ENCODE measurements at places on chromosomes 6 and 20.

DNA sequence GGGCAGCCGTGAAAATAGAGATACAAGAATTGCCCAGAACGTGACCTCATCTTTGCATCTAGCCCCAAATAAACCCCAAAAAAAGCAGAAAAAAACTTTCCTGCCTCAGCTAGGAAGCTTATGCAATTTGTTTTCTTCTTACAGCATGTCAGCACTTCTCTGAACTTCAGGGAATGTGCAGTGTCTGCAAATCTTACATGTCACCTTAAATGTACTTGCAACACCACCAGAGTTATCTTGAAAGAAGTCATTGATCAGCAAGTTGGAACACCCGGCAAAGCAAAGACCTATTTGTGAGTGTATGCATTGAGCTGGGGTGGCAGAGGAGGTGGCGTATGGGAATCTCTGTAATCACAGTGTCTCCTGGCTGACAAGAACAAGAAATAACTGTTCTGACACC lies 123.4 kb downstream of the PKHD1 start:
- no peak for DNase-seq

- DNase-seq, result no peak
These were observed 154.0 kb downstream of the TSHZ2 start for GRCh38 chr20:53126185-53126584.

GRCh38 chr20:19026121-19026878 lies 186.1 kb upstream of the SLC24A3 start:
- DNase-seq, result no peak

DNA sequence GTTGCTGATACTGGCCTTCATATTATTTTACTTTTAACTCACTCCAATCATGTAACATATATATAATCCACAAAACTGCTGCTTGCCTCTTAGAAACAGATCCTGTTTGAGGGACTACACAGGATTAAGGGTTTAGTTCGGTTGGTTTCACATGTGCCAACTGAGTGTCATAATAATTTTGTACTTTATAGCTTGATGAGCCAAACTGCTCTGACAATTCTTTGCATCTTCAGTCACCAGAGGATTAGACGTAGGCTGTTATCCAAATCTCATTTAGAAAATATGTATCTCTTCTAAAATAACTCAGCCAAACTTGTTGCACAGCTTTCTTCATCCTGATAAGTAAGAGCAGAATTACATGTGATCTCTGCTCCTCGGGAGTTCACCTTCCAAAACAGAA lies 643.6 kb upstream of the PTCHD4 start:
- DNase-seq, result no peak

- no peak for DNase-seq
These were observed 3.4 kb downstream of the TREM2 start for GRCh38 chr6:41159415-41160082.

GRCh38 chr6:151677404-151677803 lies 130.1 kb upstream of the ESR1 start:
- no peak for DNase-seq

- DNase-seq, result no peak
These were observed 497.8 kb downstream of the PREX1 start for GRCh38 chr20:48329676-48330664.

DNA sequence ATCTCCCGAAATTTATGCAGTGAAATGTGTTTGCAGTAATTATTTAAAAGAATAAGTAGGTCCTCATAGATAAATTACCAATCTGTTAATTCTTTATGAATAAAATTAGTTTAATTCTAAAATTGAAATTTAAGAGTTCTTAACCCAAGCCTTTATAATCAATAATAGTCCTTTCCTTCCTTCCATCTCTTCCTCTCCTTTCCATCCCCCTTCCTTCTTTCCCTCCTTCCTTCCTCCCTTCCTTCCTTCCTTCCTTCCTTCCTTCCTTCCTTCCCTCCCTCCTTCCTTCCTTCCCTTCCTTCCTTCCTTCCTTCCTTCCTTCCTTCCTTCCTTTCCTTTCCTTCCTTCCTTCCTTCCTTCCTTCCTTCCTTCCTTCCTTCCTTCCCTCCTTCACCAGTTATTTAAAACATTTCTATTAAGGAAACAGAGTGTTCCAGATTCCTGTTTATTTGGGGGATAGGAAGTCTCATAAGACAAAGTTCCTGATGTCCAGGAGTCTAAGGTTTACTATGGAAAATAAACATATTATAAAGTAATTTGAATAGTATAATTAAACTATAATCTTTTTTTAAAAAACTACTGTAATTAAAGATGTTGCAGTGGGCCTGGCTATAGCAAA lies 285.3 kb upstream of the NOX3 start:
- no peak for DNase-seq

GRCh38 chr6:38077488-38078030 lies 258.0 kb downstream of the ZFAND3 start:
- DNase-seq, result no peak

DNA sequence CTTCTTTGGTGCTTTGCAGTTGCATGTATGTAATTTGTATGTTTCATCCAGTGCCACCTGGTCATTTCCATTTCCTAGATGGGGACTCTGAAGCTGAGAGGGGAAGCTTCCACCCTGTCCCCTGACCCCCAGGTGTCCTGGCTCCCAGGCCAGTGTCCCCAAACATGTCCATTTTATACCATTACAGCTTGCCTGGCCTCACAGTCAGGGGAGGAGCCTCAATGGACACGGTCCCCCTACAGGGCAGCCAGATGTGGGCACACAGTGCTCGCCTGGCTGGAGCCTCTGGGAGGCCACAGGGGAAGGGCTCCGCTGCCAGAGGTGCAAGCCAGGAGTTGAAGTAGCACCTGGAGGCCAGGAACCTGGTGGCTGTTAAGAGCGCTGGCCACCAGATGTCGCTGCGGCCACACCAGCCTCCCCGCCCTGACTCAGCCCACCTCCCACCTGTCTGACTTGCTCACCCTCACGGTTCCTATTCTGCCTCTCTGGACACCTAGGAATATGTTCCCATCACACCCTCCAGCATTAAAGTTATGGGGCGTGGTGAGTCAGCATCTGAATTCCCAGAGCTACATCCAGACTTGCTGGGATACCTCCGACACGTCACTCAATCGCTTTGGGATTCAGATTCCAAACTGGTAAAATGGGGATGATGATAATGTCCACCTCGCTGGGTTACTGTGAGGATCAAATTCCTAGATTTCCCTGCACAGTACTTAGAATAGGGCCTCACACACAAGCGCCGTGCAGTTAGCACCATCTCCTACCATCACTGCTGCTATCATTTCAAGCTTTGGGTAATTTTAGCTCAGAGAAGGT lies 107.4 kb downstream of the SULF2 start:
- DNase-seq, result no peak

Data from cortex of kidney (tissue), 1 donor.